Ammon's horn (tissue), 1 donor: ENCODE measurements at places on chromosomes 16 and 17.
A peak's percentile ranks its signal among the peaks of the same experiment; 100 is the strongest.

- no peak for DNase-seq
Measured at GRCh38 chr17:16286947-16287562, 66.2 kb downstream of the CENPV start.

GRCh38 chr16:86075839-86076440 lies 177.0 kb downstream of the IRF8 start:
- DNase-seq, result no peak

DNA sequence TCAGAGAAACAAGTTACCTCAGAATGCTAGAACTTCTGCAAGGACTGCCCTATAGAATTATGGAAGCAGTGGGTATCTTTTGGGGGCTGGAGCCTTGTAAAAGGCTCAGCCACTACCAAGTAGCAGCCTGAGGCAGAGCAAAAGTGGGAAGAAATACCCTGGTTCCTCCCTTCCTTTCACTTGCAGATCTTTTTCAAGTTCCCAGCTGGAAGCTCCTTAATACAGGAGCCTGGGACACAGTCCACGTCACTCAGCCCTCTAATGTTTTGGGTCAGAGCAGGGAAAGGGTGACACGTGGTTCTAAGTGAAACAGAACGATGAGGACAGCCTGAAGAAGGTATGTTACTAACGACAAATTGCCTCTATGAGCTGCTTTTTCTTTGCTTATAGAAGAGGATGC lies 93.1 kb downstream of the CNTNAP4 start:
- no peak for DNase-seq

DNA sequence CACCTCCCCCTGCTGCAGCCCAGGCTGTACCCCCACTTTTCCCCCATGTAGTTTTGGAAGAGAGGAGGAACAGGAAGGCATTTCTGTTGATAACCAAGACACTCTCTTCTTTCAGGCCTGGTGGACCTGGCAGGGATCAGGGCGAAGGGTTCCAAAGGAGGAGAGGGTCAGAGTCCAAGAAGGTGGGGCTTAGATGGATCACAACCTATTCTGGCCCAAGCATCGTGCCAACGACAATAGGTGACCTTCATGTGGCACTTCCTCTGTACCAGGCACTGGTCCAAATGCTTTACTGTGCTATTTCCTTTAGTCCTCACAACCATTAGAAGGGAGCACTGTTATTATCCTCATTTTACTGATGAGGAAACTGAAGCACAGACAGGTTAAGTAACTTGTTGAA lies 84.3 kb downstream of the TMEM132E start:
- no peak for DNase-seq

- DNase-seq, result no peak
Measured at GRCh38 chr16:81688182-81688581, 90.9 kb upstream of the PLCG2 start.

DNA sequence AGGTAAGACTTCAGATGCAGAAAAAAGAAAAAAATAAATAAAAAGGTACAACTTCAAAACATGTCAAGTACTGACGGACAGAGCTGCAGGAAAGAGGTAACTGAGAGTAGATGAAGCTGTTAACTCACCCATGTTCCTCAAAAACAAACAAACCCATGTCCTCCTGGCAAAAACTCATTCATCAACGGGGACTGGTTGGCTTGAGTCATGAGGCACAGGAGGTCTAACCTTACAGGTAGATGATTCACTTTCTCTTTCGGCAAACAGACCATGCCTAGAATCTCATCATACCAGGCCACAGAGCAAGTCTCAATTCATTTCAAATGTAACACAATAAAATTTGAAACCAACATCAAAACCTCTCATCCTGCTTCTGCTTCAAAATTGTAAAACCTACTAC lies 12.3 kb upstream of the FASN start:
- DNase-seq, result no peak

- no peak for DNase-seq
Measured at GRCh38 chr17:55576237-55576995, 65.2 kb upstream of the SMIM36 start.

DNA sequence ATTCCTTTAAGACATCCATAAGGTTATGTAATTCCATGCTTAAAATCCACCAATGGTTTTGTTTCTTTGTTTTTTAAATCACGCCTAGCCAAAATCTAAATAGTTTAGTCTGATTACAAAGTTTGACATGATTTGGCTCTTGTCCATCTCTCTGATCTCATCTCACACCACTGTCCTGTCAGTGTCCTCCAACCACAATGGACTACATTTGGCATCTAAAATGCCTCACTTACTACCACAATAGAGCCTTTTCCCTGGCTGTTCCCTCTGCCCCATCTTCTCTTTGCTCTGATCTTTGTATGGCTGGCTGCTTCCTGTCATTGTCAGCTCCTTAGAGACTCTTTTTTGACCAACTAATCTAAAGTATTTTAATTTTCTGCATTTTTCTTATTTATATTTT lies 157.2 kb downstream of the MYO1D start:
- peak; percentile 77 for DNase-seq

GRCh38 chr16:35636480-35637230 lies 2177.2 kb downstream of the TP53TG3F start:
- no peak for DNase-seq

GRCh38 chr16:25692742-25693508 lies 1.2 kb downstream of the HS3ST4 start:
- DNase-seq, result no peak

- peak; percentile 16 for DNase-seq
Measured at GRCh38 chr17:56939869-56940484, 20.9 kb downstream of the COIL start.

DNA sequence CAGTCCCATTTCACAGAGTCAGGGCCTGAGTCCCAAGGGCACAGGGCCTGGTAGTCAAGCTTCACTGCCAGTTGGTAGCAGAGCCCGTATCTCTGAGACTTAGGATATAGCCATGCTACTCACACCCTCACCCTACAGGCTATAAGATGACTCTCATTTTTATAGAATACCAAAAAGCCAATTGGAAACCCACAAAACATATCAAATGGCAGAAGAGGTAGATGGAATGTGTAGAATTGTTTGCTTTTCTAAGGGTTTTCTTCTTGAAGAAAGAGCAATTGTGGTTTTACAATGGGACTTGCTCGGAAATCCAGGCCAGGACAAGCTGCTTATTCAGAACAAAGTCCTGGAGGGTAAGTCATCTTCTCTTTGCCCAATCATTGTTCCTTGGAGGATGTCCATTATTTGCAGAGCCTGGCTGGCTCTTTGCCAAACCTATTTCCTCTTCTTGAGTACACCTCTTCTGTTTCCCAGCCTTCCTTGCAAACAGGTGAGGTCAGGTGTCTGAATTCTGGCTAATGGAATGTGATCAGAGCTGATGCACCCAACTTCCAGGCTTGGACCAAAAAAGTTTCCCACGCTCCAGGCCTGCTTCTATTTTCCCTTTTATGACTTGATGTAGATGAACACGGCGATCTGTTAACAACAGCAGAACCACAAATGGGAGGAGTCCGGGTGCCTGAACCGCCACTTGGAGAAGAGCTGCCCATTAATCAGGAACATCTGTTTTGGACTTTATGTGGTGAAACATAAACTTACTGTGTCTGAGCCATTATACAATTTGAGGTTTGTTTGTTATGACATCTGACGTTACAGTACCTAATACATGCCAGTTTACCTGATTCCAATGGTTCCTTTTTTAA lies 16.9 kb upstream of the CCL22 start:
- DNase-seq, result no peak

DNA sequence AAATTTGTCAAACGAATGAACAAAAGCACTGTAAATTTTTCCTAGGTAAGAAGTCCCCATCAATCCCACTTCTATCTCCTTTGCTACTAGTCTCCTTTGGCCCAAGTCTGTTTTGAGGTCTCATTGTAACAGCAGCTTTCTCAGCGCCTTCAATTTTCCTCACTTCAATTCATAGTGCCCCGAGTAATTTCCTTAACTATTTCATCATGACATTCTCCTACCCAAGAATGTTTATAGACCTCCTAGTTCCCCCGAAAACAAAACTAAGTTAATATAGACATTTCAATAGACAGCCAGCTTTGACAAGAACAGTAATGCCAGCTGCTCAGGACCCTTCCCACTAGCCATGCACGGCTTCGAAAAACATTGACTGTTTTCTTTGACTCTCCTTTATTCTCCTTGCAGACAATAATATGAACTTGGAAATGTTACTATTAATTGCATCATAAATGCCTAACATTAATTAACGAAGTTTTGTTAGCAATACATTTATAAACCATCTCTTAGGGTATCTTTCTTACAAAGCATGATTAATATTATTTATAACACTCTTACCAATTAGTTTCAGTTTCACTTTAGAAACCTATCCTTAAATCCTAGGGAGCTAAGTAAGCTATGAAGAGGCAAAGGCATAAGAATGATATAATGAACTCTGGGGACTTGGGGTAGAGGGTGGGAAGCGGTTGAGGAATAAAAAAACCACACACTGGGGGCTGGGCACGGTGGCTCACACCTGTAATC lies 22.8 kb downstream of the GLG1 start:
- DNase-seq, result no peak

DNA sequence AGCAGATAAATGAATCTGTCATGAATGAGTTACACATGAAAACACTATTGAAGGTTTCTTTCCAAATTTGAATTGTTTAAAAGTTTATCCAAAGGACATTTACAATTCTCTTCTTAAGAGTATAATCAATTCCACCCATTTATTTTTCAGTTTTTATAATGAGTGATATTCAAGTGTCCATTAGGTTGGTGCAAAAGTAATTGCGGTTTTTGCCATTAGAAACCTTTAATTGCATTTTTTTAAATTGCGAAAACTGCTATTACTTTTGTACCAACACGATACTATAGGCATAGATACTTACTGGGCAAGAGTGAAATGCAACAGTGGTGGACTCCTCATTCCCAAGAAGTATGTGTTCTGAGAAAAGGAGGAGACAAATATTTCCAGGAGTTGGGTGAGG lies 422.7 kb upstream of the MON1B start:
- DNase-seq, result no peak

- DNase-seq, result no peak
Measured at GRCh38 chr17:63688396-63689020, 11.4 kb downstream of the LIMD2 start.

DNA sequence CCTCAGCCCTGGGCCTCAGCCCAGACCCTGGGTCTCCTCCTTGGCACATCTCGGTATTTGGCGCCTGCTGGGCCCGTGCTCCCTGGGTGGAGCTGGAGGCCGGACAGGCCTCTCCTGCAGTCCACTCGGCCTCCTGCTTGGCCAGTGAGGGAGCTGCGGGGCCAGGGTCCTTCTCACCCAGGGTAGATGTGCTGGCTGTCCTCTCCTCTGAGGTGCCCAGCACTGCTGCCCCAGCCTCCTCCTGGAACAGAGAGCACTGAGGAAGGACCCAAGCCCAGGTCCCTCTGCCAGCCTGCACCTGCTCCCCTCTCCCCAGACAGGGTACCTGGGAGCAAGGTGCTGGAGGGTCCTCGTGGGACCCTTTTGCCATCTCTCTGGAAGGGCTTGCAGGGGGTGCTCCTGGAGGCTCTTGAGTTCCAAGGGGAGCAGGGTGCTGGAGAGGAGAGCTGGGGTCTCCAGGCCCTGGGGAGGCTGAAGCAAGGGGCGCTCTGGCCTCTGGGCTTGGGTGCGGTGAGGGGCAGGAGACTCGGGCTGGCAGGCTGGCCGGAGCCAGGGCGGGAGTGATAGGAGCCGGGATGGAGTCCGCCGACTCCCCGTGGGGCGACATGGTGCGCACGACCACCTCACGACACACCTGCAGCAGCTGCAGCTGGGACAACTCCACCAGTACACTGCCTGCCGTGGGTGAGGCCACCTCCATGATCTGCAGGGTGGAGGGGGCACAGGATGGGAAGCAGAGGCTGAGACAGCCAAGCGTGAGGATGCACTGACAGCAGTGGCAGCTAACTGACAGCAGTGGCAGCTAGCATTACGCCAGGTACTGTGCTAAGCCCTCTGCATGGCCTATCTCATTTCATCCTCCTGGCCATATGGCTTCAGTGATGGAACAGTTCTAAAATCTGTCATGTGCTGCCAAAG lies 17.8 kb downstream of the TSPOAP1 start:
- DNase-seq, result no peak

- DNase-seq, result peak; percentile 90
Measured at GRCh38 chr17:39194089-39194984, 3.1 kb downstream of the CACNB1 start.

GRCh38 chr17:7056386-7056785 lies 12.5 kb upstream of the SLC16A11 start:
- no peak for DNase-seq

GRCh38 chr16:8975039-8975438 lies 11.3 kb upstream of the USP7 start:
- DNase-seq, result no peak
